Naive B cell (primary cell): ENCODE measurements at places on chromosomes 5 and 9.

DNA sequence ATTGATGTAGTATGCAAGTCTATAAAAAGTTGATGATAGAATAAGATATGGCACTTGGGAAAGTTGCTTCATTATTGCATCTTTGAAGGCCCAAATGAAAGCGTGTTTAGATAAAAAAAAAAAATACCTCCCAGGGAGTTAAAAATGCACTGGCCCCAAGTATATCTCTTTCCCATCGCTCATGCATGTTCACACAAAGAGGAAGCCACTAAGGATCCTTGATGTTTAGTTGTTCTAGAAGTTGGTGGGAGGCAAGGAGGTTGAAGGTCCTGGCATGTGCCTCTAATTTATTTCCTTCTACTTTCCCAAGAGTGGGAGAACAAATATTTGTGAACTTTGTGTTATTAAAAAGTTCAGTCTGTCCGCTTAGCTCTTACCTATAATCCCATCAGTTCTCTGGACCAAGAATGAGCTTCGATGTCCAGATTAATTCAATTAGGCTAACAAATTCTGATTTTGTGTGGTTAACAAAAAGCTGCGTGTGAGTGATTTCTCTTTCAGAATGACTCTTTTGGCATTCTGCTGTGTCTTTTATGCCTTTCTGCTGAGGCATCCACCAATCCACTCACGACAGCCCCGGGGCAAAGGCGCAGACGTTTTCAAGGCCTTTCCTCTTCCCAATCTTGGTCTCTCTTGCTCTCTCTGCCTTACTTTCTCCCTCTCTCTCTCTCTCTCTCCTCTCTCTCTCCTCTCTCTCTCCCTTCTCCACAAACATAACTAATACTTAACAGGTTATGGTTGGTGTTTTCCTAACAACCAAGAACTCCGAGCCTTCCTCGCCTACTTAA is 135.1 kb upstream of the ERCC6L2 start:
- DNase-seq = no peak

DNA sequence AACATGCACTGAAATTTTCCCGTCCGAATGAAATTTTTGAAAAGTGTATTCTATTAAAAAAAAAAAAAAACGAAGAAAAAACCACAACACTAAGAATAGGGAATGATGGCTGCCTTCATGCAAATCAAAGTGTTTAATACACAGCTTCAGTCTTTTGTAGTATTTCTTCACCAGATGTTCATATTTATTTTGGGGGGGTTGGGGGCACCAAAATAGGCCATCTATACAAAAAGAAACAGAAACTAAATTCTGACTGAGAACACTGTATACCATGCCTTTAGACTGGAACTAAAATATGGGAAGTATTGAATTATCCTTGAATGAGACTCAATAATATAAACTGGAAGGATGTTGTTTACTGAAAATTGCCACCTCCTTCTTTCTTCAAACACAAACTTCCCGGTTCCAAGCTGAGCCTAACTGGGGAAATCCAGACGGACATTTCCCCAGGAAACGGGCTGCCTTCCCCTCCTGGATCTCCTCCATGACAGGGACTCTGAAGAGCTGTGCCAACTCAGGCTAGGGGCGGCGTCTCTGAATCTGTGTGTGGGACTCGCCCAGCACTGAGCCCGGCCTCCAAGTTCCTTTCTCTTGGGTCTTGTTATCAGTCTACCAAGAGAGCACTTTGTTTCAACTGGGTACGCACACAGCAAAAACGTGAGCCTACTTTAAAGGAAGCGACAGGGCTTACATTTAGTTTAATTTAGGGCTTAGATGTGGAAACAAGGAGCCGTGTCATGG is 511.3 kb upstream of the ADAMTS16 start:
- no peak for DNase-seq

DNA sequence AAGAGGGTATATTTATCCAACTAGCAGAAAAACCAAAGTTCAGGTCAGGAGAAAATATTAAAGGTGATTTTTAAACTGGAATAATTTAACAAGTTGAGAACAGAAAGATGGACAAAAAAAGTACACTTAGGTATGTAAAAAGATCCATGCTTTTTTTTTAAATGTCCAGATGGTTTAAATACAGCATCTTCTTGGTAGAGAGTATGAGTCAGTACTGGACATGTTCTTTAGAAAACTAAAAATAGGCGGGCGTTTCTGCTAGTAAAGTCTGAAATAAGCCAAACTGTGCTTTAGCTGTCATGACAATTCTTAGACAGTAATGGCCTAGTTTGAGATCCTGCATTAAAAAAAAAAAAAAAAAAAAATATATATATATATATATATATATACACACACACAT is 255.9 kb upstream of the ST8SIA4 start:
- DNase-seq = no peak

DNA sequence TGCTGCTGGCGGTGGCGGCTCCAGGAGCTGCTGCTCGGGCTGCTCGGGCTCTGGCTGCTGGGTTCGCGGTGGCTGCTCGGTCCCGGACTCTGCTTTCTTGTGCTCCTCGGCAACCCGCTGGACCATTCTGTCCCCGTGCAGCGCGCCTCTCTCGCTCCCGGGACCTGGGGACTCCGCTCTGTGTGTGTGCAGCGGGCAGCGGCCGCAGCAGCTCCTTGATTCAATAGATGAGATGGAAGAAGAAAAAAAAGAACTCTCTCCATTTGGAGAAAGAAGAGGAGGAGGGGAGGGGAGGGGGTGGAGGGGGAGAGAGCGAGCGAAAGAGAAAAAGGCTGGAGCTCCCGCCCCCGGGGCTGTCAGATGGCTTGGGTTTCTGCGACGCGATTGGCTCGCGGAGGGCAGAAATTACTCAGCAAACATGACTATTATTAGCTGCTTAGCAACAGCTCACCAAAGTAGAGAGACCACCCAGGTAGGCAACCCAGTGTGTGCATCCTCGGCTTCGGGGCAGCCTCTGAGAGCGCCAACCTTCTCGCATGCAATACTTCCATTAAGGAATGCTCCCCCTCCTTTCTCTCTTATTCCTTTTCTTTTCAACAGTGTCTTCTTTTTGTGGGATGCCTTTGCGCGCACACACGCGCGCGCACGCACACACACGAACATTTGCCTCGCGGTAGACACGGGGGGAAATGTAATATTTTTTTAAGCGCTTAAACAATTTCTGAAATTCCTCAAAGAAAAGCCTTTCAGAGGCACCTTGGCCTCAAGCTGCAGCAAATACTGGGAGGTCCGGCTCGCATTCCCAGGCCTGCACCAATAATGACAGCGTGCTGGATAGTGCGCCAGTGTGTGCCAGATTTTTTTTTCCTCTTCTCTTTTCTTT is 7.6 kb downstream of the PTCH1 start:
- peak; percentile 38 for DNase-seq

- no peak for DNase-seq
Observed at GRCh38 chr5:14244721-14245120, 101.6 kb downstream of the TRIO start.

DNA sequence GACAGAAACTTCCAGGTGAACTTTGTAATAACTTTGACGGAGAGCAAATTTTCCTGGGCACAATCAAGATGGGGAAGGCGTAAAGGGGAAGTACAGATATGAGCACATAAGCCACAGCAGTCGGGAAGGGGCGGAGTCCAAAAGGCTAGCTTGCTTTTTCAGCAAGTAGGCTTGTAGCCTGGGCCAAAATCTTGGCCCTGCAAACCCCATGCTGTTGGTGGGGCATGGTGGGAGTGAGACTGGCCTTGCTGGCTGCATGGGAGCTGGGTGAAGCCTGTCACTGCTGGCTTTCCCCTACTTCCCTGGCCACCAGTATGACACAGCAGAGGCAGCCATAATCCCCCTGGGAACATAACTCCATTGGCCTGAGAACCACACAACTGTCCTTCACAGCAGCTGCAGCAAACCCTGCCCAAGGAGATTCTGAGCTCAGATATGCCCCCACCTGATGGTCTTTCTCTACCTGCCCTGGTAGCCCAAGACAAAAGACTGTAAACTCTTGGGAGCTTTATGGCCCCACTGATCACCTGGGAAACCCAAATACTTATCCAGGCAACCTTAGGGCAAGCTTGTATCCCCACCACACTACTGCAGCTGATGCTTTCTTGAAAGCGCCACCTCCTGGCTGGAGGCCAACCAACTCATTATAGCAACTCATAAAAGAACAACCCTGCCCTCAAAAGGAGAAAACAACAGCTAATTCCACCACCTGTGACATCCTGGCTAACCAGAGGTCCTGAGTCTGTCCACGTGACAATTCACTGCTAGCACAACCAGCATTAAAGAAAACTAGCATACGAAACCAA is 24.0 kb downstream of the DCTN4 start:
- no peak for DNase-seq

DNA sequence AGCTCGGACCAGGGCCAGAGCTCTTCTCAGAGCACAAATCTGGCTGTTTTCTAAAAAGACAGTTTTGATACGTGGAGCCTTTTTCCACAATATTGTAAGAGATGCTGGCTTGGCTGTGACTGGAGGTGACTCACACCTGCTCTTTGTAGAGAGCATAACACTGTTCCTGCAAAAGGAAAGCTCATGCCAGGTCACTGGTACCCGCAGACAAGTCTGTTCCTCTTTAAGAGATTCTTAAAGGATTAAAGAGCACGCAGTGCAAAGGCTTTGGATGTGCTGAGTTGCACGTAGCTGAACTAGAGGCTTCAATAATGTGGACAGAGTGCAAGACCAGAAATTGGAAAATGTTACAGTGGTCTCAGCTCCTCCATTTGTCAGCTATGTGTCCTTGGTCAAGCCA is 19.0 kb downstream of the ACTL7B start:
- DNase-seq = no peak

- DNase-seq = no peak
Observed at GRCh38 chr9:27430750-27431535, 93.1 kb upstream of the IFNK start.

DNA sequence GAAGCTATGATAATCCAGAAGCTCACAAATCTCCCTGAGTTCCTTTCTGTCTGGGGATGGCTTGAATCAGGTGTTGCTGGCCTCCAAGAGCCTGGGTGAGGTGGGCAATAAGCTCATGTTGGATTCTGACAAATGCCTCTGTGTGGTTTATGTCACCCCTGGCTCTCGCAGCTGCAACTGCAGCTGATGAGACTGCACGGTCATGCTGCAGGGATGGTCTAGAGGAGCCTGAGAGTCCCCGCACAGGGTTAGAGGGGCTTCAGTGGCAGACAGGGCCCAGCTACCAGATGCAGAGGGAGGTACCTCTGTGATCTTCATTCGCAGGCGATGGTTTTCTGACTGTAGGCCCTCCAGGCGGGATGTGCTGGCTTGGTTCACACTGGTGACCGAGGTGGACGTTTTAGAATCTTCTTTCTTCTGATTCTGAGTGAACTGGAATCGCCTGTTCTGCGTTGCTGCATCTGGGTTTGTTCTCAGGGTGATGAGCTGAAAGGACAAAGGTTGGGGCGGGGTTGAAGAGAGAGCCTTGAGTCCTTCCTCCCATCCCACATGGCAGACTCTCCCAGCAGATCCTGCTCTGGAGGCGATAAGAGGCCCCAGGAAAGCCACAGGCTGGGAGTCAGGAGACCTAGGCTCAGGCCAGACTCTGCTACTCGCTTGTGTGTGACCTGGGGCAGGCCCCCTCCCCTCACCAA is 47.6 kb upstream of the TBC1D2 start:
- no peak for DNase-seq

DNA sequence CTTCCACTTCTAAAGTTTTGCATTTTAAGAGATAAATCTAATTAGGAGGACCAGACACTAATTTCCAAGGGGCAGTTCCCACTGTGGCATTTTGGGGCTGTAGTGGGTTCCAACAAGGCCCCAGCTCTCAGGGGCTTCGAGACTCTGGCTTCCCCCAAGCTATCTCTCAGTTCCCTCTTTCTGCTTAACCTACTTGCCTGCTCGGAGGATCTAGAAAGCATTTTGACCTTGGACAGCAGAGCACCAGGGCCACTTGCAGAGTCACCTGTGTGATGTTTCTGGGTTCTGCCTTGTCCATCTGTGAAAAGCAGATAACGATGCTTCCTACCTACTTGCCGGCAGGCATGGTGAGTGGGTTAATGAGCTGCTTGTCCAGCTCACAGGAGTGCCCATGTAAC is 175.4 kb downstream of the MED10 start:
- no peak for DNase-seq

GRCh38 chr5:149421372-149421685 is 42.2 kb upstream of the IL17B start:
- DNase-seq = no peak

GRCh38 chr5:135116160-135116561 is 82.1 kb upstream of the PITX1 start:
- no peak for DNase-seq

- DNase-seq = no peak
Observed at GRCh38 chr5:139985733-139986132, 57.4 kb downstream of the NRG2 start.

DNA sequence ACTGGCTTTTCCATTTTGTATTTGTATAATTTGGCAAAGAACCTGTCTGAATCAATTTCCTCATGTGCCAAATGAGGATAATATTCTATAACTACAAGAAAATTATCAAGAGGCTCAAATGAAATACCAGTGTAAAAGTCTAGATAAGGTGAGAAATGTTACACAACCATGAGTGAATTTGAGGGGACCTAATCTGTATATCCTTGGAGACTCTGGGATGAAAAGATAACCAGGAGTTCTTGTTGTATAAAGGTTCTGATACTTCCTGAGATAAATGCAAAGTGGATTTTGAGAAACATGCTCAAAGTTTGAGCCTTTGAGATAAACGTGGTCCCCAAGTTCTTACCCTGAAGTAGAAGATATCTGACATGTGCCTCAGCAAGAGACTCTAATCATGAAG is 120.3 kb upstream of the SLC12A2 start:
- DNase-seq = no peak

- no peak for DNase-seq
Observed at GRCh38 chr9:137083394-137084004, 3.3 kb upstream of the MAN1B1 start.

DNA sequence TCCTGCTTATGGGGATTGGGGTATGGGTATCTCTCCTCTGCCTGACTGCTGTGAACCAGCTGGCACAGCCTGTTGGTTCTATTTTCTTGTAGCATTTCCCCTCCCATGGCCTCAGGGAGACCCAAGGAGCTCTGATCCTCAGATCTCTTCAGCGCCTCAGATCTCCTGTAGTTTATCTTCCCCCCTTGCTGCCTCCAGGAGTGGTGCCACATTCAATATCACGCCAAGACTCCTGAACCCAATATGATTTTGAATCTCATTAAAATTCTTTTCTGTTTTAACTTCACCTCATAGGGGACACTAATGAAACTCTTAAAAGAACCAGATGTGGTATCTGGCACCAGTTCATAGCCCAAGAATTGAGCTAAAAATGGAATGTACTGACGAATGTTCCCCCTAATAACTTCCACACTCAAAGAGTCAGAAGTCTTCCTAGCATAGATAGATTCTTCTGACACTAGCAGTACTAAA is 59.6 kb upstream of the LIFR start:
- DNase-seq = no peak
